NCI-H1417 (cell line): ENCODE measurements at places on chromosomes 7 and 10.

DNA sequence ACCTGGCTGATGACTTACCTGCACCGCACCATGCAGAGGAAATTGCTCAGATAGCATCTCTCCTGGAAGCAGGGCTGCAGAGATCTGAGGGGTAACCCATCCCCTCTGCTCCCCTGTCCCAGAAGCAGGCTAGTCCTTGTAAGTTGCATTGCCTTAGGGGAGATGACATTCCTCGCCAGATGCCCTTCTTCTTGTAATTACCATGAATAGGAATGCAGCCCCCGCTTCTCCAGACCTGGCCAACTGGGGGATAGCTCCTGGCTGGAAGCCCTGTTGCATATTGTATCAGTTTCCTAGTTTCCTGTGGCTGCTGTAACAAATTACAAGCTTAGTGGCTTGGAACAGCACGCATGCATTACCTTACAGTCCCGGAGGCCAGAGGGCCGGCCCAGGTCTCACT, 47.5 kb upstream of the EN2 start:
- no peak for DNase-seq

DNA sequence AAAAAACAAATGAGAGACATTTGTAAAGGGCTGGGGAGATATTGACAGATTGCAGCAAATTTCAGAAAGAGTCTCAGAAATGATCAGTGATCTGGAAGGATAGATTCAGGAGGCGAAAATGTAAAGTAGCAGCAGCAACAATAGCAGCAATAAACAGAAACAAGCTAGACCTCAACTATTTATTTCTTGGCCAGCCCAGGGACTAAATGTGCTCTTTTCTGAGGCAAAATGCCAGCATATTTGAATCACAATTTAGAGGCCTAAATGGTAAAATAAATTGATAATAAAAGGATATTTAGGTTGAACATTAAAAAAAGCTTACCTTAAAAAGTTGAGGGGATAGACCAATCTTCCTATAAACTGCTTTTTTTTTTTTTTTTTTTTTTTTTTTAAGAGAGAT, 134.6 kb upstream of the ITGB1 start:
- no peak for DNase-seq

DNA sequence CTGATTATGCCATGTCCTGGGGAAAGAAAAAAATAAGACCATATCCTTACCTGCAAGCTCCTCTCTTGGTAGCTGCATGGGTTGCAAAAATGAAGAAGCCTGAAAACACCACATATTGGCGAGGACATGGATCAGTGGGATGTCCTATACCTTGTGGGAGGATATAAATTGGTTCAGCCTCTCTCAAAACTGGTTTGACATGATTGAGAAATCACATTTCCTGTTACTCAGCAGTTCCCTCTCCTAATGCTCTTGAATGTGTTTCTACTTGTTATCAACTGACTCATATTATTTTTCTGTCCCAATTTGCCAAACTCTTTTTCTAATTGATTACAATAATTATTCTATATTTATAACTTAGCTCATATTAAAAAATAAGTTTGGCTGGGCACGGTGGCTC, 380.2 kb downstream of the EXOC4 start:
- DNase-seq, result no peak

DNA sequence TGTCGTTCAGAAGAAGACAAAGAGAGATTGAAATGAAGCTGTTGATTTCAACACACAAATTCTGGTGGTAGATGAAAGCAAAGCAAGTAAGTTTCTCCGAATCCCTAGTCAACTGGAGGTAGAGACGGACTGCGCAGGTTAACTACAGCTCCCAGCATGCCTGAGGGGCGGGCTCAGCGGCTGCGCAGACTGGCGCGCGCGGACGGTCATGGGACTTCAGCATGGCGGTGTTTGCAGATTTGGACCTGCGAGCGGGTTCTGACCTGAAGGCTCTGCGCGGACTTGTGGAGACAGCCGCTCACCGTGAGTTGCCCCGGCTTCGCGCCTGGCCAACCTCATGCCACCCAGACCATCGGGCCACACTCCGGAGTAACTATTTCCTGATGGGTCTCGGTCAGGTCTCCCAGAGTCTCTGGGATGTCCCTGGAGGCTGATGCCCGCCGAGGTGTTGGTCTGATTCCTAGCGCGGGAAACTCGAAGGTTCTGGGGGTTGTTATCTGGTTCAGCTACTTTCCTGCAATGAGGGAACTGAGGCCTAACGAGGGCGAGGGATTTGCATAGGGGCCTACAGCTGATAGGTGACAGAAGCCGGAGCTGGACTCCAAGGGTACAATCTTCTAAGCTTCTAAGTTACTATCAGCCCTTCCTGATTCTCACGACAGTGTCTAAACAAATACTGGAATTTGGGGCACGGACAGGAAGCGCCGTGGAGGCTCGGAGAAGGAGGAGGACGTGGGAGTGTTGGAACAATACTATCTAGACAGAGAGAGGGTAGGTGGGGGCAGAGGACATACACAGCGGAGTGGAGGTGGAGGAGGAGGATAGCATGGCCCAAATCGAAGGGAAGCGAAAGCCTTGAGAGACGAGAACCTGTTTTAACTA, at the start of gene RPP30:
Gene RPP30 (plus strand): TSS at position 209 of the 882 bp plus-strand sequence. CDS start 13 bp downstream, at position 222.
- DNase-seq, result peak; percentile 53

DNA sequence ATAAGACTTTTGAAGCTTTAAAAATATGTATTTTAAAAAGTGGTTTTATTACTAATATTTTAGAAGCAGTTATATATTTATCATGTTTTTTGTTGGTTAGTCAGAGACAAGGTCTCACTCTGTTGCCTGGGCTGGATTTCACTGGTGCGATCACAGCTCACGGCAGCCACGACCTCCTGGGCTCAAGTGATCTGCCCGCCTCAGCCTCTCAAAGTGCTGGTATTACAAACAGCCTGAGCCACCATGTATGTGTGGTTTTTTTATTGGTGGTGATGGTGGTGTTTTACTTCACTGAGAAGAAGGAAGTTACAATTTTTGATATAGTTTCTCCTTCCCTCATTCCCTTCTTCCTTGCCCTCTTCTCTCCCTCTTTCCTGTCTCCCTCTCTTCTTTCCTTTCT, 13.4 kb downstream of the NHLRC2 start:
- DNase-seq, result no peak

DNA sequence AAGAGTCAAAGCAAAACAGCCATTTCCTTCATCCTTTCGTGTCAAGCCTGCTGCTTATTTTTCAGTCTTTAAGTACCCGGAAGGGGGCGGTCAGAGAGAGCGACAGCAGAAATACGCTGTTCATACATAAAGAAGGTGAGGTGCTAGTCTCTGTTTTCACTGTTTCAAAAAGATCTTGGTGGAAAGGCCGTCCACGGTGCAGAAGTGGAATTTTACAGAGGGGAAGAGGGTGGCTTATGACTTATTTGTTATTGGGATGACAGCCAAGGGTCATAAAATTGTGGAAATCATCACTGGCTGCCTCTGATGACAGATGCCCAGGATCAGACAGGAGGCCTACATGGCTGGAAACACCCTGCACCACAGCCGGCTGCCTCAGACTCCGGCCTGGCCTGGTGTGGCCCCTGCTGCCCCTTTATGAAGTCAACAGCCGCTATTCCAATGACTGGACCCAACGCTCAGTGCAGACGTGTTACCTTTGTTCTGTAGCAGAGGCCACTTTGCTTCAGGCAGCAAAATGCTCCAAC, 57.0 kb downstream of the HIPK2 start:
- DNase-seq, result no peak

DNA sequence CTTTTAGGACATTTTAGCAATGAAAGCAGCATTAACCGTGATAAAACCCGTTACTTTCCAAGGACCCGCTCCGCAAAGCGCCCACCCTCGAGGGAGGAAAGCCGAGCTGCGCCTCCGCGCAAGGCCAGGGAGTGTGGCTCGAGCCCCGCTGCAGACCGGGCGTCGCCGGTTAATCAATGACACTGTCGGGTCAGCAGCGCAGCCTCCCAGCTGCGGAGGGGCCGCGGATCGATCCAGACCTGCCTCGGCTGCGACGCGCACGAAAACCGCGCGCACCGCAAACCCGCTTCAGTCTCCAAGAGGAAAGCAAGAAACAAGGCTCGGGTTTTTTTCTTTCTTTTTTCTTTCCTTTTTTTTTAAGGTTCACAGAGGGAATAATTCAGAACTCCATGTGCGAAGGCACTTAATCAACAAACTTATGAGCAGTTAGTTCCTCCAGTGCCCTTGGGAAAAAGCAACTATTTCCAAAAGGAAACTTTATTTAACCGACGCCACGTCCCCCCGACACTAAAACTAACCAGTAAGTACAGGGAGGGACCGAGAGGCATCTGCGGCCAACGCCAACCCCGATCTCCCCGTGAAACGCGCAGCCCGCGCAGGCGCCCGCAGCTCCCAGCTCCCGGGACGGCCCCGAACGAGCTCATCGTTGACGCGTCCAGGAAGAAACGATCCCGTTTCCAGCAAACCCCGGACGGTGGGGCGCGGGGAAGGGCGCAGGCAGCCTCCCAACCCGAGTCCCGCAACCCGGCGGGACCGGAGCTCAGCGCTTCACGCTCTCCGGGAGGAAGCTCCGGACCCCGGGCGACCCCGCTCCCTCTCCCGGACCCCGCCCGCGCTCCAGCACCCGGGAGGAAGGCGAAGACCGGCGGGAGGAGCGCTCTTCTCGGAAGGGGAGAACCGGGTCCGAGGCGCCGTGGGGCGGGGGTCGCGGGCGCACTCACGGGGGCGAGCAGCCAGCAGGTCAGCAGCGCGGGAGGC, 598 bp downstream of the VIPR2 start:
- no peak for DNase-seq

DNA sequence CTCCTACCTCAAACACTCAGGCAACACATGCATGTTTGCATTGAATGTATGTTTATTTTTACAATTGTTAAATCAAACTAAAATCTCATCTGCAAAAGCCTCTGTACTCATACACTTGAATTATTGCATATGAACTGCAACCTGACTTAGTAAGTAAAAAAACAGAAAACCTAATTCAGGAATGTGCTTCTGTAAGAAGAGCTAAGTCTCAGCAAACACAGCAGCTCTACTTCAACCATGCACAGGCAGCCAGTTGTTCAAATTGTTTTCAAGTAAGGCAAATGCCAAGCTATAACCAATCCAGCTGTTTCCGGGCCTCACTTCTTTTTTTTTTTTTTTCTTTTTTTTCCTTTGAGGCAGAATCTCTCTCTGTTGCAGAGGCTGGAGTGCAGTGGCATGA, 93.5 kb upstream of the MALRD1 start:
- DNase-seq, result no peak

DNA sequence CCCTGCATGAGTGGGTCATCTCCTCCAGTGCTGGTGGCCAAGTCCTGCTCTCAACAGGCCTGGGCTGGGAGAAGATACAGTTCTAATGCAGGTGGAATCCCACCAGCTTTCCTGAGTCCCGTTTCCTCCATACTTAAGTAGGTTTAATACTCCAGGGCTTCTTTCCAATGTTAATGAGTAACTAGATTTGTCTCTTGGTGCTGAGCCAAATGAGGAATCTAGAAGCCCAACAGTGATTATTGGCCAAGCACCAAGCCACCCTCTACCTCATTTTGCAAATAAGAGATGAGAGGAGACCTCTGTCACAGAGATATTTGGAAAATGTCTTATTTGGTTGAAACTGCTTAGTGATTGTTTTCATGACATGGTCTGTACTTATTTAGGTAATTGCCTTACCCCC, 37.1 kb downstream of the STARD3NL start:
- no peak for DNase-seq

GRCh38 chr10:22367471-22367870, 22.2 kb downstream of the SPAG6 start:
- DNase-seq, result no peak

GRCh38 chr10:12471135-12471534, 121.8 kb downstream of the CAMK1D start:
- DNase-seq, result no peak

DNA sequence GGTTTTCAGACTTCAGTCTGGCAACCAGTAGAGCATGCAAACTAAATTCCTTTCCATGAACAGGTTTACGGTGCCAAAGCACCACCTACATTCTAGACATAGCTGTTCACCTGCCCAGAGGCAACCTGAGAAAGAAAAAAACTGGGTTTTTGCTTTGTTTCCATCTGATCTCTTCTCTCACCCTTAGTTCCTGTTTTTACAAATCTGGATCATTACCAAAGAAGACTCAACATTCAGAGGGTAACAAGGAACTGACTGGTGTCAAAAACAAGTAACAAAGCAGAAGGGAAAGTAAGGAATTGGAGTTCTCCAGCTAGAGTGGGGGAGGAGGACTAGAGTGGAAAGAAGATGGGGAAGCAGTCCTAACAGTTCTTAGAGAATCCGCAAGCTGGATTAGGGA, 36.4 kb downstream of the CPVL start:
- DNase-seq, result no peak

GRCh38 chr7:157996359-157997079, 591.1 kb downstream of the PTPRN2 start:
- DNase-seq, result no peak

GRCh38 chr7:158111049-158111751, 476.4 kb downstream of the PTPRN2 start:
- peak; percentile 85 for DNase-seq

- peak; percentile 88 for DNase-seq
Measured at GRCh38 chr7:98079891-98080648, 26.6 kb upstream of the LMTK2 start.

DNA sequence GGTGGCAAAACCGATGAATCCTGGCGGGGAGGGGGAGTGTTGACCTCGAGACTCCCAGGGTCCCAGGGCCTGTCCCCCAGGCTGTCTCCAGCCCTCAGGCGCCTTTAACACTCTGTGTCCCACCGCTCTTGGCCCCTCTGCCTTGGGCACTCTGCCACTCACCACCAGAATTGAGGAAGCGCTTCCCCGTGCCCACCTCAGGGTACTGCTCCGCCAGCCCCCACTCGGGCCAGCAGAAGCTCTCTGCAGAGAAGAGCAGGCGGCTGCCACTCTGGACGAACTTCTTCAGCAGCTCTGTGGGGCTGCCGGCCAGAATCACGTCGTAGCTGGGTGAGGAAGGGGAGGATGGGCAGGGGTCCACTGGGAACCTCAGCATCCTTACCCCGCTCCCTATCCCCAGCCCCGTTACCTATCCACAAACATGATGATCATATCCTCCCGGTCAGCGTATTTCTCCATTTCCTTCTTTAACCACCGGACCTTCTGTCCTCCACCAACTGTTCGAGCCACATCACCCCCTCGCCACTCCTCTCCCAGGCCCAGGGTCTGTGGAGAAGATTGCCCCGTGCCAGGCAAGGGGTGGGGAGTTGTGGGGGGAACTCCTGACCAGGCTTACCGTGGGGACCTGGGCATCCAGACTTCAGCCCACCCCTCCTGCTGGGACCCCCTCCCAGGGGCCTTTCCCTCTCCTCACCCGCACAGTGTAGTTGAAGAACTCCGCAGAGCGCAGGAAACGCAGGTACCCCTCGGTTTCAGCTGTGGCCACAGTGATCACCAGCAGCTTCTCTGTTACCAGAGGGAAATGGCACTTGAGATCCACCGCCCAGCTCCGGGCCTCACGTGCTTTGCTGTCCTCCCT, 1.2 kb downstream of the PLOD3 start:
- no peak for DNase-seq

DNA sequence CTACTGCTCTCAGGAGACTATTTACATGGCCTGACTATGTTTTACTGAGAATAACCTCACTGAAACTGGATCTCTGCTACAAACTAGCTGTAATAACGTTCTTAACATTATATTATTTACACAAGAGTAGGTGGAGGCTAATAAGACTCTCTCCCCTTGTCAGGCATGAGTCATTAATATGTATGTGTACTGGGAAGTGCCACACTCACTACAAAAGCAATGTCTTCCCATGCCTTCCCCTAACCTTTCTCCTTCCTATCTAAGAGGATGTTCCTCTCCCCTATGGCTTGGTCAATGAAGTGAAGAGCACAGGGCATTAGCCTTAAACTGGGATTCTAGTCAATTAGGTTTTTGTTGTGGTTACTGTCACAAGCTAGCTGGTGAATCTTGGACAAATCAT, 147.9 kb downstream of the DGKB start:
- DNase-seq, result peak; percentile 40

GRCh38 chr10:8026349-8027259, 27.9 kb upstream of the GATA3 start:
- DNase-seq, result no peak
